ENCODE measurements at places on chromosomes 5 and 9. TPM values are rescaled to one million over a fixed set of nuclear protein-coding genes. Genes with fewer than 3 reads are reported as not detected.

OBP2B gene
- not detected for total RNA-seq

FST gene
- total RNA-seq: 47.7 TPM

LHX3 gene
- not detected for total RNA-seq

CNTFR gene
- not detected for total RNA-seq
